ENCODE measurements at places on chromosomes 1 and 21.

DNA sequence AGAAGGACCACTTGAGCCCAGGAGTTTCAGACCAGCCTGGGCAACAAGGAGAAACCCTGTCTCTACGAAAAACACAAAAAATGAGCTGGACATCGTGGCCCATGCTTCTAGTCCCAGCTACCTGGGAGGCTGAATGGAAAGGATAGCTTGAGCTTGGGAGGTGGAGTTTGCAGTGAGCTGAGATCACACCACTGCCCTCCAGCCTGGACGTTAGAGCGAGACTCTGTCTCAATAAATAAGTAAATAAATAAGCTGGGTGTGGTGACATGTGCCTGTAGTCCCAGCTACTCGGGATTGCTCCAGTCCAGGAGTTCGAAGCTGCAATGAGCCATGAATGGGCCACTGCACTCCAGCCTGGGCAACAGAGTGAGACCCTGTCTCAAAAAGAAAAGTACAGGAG, 3.6 kb downstream of the AKR1A1 start:
- no peak for DNase-seq

DNA sequence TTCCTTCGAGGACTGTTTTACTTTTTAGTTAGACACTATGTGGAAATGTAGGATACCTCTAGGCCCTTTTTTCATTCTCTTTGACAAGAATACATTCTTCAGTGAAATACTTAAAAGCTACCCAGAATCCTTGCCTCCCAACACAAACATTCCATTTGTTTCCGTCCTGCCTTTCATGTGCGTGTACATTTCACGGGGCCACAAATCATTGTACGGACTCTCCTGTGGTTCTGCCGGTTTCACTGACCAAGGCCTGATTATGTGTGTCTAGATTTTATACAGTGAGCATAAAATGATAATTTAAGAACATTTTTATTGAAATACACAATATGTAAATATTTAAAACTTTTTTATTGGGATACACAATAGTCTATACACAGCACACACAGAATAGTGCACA, 76.4 kb downstream of the RUNX3 start:
- DNase-seq: no peak

GRCh38 chr1:234708700-234709395, 98.9 kb upstream of the IRF2BP2 start:
- no peak for DNase-seq

DNA sequence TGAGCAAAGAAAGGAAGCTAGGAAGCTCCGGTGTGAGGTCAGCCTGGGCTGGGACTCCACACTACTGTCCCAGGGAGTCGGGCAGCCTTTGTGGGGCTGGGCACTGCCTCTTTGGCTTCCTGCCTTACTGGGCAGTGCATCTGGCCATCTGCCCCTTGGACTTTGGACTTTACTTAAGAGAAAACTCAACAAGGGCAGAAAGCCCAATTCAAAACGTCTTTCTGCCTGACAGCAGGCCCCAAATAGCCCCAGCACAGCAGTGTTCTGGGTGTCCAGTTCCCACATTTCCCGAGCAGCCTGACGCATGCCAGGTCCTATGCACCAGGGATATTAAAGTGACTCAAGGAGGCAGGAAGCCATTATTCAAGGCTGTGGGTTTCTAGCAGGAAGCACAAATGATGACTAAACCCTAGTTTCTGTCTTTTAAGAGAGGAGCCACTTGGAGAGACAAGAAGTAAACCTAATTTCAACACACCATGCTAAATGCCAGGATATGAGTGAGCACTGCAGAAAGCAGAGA, 37.9 kb upstream of the EDEM3 start:
- DNase-seq: no peak

- no peak for DNase-seq
Measured at GRCh38 chr1:62744611-62745577, 39.0 kb upstream of the ATG4C start.

DNA sequence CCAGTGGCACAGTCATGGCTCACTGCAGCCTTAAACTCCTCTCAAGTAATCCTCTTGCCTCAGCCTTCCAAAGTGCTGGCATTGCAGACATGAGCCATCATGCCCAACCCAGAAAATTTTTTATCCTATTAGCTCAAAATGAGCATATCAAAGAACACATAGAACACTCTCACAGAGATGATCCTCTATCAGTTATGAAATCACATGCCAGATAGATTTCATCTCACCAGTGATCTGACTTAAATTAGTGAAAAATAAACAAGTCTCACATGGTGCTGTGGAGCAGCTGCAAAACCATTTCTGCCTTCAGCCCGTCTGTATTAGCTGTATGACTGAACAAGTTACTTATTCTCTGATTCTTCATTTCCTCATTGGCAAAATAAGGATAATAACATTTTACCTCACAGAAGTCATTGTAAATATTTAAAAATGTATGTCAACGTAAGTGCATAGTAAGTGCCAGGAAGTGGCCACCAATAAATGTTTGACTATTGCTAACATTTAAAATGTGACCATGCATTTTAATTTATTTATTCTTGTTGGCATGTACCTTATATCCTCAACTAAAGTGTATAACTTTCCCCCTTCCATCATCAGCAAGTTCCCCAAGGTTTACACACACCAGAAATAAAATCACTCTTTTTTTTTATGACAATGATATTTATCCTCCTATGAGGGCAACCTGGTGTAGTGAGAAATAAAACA, 29.0 kb upstream of the SLC19A2 start:
- DNase-seq: no peak

- no peak for DNase-seq
Measured at GRCh38 chr1:72288886-72289285, 6.5 kb upstream of the NEGR1 start.

- DNase-seq: no peak
Measured at GRCh38 chr1:32702599-32703478, at the start of gene SYNC. SYNC (minus strand) TSS chr1:32702770; CDS start chr1:32702660, 110 bp downstream.

GRCh38 chr1:178122283-178122682, 28.4 kb downstream of the RASAL2 start:
- no peak for DNase-seq

All from stimulated activated CD8-positive, alpha-beta memory T cell treated with anti-CD3 and anti-CD28 coated beads, Interleukin-4, amount 100 ng/mL, for 1 hour (primary cell).